ENCODE measurements at places on chromosomes 12 and 14.

DNA sequence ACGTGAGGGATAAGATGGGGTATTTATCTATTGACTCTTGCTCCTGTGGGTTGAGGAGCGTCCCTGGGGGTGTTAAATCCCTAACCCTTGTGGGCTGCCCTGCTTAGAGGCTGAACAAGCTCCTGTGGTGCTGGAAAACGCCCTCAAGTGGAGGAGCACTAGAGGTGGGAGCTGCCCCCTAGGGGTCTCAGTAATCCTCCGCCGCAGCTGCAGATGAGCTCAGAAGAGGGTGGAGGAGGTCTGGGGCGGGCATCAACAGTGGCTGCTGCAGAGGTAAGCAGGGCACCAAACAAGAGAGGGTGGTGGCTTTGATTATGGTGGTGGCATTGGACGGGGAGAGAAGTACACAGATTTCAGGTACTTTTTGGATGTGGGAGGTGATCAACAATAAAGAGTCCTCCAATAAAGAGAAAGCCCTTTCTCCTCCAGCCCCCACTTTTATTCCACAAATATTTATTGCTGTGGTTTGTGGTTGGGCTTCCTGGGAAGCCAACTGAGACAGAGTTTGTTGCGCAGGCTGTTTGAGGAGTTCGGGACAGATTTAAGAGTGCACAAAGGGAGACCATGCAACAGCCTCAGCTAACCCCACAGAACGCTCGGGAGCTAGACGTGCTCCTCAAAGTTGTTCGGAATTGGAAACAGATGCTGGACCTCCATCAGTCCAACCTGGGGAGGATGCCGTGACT lies 179.9 kb downstream of the ADCK1 start:
- no peak for DNase-seq

DNA sequence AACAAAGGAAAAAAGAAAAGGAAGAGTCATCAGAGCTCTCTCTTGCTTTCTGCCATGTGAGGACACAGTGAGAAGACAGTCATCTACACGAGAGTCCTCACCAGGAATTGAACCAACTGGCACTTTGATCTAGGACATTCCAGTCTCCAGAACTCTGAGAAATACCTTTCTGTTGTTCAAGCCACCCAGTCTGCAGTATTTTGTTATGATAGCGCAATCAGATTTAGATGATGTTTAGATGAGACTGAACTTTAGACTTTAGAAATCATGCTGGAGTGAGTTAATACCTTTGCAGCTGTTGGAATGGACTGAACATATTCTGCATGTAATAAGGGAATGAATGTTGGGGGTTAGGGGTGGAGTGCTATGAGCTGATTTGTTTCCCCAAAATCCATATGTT lies 28.1 kb upstream of the RAB21 start:
- DNase-seq = no peak

GRCh38 chr14:69090187-69090789 lies 62.6 kb downstream of the DCAF5 start:
- DNase-seq = no peak

DNA sequence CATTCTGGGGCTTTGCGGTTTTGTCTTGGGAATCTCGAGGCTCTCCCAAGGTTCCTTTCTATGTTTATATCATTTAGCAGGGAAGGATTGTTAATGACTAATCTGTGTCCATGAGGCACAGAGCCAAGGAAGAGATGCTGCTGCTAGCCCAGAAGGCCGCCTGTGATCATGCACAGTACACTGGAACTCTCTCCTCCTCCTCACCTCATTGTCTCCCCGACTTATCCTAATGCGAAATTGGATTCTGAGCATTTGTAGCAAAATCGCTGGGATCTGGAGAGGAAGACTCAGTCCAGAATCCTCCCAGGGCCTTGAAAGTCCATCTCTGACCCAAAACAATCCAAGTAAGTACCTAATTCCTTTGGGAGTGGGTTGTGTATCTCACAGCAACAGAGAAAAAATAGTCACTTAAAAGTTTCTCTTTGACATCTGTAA lies at the start of gene NR1H4:
Gene NR1H4, plus strand, starts transcription at position 151 of the 435 bp plus-strand sequence. CDS start 19,458 bp downstream, outside the sequence.
- no peak for DNase-seq

Data from COLO829 (cell line).